Stomach (tissue), 19 donors: ENCODE measurements at places on chromosomes 7 and 10. TPM values are rescaled to one million over a fixed set of nuclear protein-coding genes. Genes with fewer than 3 reads are reported as not detected.

SKIDA1 gene
- 0.15 TPM for polyA plus RNA-seq

LRRD1 gene
- not detected for polyA plus RNA-seq

BTBD16 gene
- not detected for polyA plus RNA-seq

PAPOLB gene
- polyA plus RNA-seq, result not detected

PIK3CG gene
- polyA plus RNA-seq, result 0.87 TPM

CPA5 gene
- polyA plus RNA-seq, result not detected

SPDYE9 gene
- not detected for polyA plus RNA-seq

PDE1C gene
- polyA plus RNA-seq, result 4.1 TPM

GCK gene
- 1.4 TPM for polyA plus RNA-seq
